ENCODE measurements at places on chromosomes 12 and 14.

DNA sequence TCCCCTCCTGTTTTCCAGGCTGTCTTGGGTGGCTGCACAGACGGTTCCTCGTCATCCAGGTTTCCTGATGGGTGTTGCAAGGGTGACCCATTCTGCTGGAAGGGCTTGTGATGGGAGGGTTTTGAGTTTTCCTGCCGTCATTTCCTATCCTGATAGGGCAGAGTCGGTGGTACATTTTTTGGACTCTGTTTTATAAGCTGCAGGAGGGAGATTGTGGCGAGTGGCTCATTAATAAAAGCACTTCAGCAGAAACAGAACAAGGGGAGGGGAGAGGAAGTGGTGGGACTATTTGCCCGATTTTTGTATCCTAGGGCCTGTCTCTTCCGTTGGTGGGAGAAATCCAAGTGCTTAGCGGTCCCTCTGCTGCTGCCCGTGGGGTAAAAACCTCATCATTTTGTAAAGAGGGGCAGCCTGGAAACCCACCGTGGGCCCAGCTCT is 40.0 kb downstream of the TSPAN9 start:
- DNase-seq, result no peak
- peak overlapping the region; percentile 70 for H3K27ac ChIP-seq
- H3K27me3 ChIP-seq, result no peaks in the 10 kb centered on the region
- peaks cover 32% of the 10 kb centered on the region for H3K4me1 ChIP-seq

DNA sequence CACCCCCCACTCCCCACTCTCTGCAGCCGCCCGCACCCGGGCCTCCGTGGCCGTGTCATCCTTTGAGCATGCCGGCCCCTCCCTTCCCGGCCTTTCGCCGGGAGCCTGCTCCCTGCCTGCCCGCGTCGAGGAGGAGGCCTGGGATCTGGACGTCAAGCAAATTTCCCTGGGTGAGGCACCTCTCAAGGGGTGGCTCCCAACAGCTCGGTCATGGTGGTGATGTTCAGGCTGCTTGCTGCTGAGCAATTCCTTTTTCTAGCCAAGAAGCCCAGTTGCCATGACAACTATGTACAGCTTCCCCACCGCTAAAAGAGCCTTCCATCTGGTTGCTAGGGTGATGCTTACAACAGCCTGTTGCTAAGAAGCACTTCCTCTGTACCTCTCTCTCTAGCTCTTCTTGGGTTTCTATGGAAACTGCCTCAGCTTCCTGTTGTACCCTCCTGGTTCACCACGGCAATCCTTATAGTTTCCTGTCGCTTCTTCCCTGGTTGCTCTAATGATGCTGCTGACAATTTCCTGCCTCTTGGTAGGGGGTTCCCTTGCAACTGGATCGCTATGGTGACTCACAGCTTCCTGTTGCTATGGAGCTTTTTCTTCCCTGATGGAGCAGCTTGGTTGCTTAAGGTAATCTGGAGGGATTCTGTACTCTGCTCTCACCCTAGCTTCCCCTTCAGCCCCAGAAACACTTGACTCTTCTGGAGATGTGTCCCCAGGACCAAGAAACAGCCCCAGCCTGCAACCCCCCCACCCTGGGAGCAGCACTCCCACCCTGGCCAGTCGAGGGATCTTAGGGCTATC is 11.0 kb downstream of the ZNF219 start:
- H3K27ac ChIP-seq, result peak overlapping the region; percentile 43
- no peak for DNase-seq
- no peaks in the 10 kb centered on the region for H3K27me3 ChIP-seq

- peaks cover 79% of the 10 kb centered on the region for H3K27me3 ChIP-seq
- H3K4me1 ChIP-seq, result no peaks in the 10 kb centered on the region
- peak; percentile 38 for DNase-seq
- no peak overlapping the region for H3K27ac ChIP-seq
Observed at GRCh38 chr14:70045844-70046535, 142.8 kb downstream of the SLC8A3 start.

DNA sequence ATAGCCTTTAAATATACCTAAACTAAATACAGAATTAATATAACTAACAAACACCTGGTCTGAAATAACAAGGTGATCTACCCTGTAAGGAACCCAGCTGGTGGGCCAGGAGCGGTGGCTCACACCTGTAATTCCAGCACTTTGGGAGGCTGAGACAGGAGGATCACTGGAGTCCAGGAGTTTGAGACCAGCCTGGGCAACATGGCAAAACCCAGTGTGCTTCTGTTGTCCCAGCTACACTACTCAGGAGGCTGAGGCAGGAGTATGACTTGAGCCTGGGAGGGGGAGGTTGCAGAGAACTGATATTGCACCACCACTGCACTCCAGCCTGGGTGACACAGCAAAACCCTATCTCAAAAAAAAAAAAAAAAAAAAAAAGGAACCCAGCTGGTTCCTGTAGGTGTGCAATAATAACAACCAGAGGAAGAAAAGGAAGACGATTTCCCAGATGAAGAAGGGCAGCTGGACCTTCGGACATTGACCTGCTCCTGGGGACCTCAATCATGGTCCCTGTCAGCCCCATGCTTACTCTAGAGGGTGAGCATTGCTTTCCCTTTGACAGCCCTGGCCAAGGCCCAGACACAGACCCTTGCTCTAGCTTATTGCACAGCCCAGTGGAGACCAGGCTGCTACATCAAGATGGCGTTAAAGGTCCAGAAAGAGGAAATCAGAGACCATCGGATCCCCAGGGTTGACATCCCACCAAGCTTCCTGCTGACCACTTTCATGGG is 5.4 kb downstream of the FOS start:
- no peak overlapping the region for H3K4me3 ChIP-seq
- peaks cover 25% of the 10 kb centered on the region for H3K27me3 ChIP-seq
- no peak overlapping the region for H3K27ac ChIP-seq
- DNase-seq, result no peak

DNA sequence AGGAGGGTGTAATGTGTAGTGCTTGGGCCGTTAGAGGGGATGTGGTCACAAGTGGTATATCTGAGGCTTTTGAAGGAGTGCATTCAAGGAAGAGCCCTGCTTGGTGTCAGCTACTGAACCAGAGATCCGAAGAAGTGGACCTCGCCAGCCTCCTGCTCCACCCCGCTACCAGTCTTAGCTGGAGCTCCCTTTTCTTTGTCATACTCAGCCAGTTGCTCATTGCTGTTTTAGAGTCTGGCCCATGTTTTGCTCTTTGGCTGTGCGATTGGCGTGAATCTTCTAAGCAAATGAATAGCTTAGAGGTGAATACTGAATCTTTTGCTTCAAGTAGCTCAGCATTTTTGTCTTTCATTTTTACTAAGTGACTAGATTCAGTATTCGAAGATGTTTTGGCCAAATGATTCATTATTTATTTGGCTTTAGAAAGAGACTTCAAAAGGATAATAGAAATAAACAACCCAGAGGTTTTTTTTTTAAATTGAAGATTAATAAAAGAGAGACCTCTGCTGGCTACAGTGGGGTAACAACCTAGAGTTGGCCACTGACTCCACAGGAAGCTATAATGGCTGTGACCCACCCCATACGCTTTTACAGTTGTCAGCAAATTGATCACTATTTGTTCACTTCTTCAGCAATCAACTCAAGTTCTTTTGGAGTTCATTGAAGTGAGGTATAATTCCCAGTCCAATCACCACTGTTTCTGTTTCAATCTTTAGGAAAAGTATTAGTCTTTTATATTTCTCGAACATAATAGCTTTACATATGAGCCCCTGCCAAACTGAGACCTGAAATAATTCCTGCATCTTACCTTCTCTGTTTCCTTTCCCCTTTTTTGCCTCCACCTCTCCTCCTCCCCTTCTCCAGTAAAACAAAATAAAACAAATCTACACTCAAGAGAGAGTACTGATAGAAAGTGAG is 19.9 kb downstream of the CDKN1B start:
- no peak for DNase-seq
- H3K4me1 ChIP-seq, result peaks cover 34% of the 10 kb centered on the region
- no peak overlapping the region for H3K4me3 ChIP-seq
- H3K36me3 ChIP-seq, result no peaks in the 10 kb centered on the region
- H3K27ac ChIP-seq, result peak overlapping the region; percentile 74
